CD8-positive, alpha-beta memory T cell (primary cell): ENCODE measurements at places on chromosomes 16 and 17. TPM values are rescaled to one million over a fixed set of nuclear protein-coding genes. Genes with fewer than 3 reads are reported as not detected.

DNA sequence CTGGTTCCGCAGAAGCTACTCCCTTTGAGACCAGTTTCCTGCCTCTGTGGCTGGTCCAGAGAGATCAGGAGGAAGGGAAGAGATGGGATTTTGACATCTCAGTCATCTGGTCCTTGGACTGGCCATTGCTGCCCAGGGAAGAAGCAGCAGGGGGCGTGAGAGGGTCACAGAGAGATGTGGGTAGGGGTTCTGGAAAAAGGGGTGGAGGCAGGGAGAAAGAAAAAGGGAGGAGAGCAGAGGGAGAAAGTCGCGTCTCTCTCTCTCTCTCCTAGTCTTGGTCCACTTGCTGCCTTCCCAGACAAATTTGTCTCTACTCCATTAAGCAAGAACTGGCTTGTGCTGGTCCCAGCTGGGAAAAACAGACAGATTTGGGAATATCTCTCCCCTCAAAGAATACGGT lies 4.4 kb downstream of the SHBG start:
- no peak for DNase-seq

- DNase-seq = no peak
These were observed 130.7 kb downstream of the PRKCA start for GRCh38 chr17:66432996-66433551.

- DNase-seq = no peak
These were observed 11.7 kb upstream of the TMIGD1 start for GRCh38 chr17:30345527-30346075.

DNA sequence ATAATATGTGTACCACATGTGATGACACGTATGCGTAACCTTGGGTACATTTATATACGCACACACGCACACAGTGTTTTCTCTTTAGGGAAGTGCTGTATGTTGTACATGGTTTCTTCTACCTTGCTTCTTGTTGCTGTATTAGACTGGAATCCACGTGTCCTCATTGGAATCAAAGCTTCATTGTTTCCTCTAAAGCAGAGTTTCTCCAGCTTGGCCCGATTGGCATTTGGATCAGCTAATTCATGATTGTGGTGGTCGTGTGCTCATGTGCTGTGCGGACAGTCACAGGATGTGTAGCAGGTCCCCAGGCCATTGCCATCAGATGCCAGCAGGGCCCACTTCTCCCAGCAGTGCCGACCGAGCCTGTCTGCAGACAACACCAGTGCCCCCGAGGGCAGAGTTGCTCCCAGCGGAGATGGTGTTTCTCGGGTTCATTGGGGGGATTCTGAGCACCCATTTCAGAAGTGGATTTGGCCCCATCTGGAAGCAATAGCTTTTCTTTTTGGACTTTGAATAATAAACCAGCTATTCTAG lies 148.4 kb downstream of the RPTOR start:
- DNase-seq = no peak

Gene TMEM238L
- not detected for total RNA-seq

- DNase-seq = no peak
These were observed 25.2 kb upstream of the SMPD3 start for GRCh38 chr16:68473358-68474070.
